ENCODE measurements at places on chromosomes 3 and 15.

DNA sequence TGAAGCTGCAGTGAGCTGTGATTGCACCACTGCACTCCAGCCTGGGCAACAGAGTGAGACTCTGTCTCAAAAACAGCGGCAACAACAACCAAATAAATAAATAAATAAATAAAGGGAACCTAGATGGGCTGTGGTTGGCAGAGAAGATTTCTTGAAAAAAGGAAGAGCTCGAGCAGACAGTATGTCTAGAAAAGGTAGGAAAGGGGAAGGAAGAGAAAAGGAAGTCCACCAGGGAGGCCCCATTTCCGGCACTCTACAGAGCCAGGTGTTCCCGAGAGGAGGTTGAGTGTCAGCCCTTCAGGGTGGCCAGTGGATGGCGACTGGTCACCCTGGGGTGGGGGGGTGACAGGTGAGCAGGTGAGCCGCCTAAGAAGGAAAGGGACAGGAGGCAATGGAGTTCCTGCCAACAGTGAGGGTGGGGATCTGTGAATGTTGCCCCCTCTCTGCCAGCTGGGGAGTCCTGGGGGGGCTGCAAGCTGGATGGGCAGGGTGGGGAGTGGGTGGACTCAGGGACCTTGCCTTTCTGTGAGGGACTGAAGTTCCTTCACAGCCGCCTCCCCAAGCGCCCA lies 14.8 kb downstream of the PAQR5 start:
- DNase-seq, result no peak

DNA sequence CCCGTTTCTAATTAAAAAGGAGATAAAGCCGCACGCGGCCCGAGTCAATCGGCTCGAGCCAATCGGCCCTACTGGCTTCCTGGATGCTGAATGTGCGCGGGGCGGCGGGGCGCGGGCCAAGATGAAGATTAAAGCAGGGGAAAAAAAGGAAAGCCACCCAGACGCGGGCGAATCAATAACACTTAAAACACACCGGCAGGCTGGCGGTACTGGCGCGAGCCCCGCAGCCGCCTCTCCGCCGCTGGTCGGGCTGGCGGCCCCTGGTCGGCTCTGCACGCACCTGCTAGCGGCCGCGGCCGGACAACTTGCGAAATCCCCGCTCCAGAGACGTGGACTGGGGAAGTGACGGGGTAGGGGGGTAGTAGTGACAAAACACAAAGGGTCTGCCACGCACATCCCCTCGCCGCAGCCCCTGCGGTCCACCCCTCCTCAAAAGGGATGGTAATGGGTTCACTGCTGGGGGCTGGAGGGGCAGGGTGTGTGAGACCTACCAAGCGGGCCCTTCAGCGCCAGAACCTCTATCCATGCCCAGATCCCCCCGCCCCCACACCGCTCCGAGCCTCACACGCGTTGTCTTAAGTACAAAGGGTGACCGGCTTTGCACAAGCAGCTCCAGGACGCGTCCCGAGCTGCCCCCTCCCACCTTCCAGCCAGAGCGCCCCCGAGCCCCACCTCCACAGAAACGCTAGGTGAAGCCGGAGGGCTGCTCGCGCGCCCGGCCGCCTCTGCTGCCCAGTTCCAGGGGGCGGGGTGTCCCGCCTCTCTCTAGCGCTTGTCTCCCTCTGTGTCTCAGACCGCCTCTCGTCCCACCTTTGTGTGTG lies 1.4 kb downstream of the WNT7A start:
- DNase-seq, result no peak

GRCh38 chr3:132563420-132564069 lies 33.5 kb upstream of the ACKR4 start:
- no peak for DNase-seq

GRCh38 chr15:67127331-67127664 lies 61.9 kb downstream of the SMAD3 start:
- no peak for DNase-seq

DNA sequence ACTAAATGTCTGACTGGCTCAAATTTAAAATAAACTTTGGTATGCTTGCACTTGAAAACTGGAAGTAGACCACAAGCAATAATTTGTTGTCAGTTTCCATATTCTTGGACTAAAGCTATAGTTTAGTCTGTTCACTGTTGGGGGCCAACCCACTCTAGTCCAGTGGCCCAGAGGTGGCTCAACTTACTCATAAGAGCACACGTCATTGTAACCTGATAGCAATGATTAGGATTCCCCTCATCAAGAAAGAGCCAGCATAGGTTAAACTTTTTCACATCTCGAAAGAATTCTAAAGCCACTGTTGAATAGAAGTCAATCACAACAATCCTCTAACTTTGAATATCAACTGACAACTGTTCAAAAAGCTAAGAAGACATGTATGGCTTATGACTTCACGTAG lies 147.0 kb downstream of the MEIS2 start:
- no peak for DNase-seq

- DNase-seq, result no peak
Observed at GRCh38 chr3:47961815-47962606, 54.2 kb downstream of the MAP4 start.

DNA sequence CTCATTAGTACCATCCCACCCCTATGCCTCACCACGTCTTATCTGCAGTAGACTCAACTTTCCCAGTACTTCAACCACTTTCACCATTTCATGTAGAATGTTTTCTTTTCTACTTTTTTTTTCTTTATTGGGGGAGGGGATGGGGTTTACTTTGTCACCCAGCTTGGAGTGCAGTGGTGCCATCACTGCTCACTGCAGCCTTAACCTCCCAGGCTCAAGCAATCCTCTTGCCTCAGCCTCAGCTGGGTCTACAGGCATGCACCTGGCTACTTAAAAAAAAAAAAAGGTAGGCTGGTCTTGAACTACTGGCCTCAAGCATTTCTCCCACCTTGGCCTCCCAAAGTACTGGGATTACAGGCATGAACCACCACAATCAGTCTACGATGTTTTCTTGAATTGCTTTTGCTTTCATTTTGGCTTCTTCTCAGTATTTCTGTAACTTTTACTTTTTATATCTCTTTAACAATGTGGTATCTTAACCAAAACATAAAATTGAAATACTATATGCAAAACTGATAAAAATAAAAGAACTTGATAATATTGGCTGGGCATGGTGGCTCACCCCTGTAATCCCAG lies 44.9 kb upstream of the CHL1 start:
- DNase-seq, result no peak

DNA sequence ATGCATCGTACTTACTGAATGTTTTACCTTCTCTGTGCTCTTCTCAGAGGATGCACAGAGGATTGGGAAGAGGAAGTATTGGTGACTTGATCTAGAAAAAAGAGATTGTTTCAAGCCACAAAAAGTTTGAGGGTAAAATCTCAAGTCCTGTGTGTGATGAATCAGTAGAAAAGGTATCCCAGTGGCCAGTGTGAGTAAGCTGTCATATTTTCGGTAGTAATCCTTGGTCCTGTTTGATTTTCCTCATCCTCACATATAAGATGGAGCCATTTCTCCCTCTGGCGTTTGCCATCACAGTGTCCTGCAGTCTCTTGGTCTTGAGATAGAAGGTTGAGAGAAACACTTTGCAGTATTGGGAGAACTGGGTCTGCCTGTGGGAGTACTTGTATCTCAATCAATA lies 166.8 kb downstream of the LPP start:
- no peak for DNase-seq

GRCh38 chr3:127151992-127152650 lies 40.8 kb upstream of the PRR23E start:
- DNase-seq, result no peak

DNA sequence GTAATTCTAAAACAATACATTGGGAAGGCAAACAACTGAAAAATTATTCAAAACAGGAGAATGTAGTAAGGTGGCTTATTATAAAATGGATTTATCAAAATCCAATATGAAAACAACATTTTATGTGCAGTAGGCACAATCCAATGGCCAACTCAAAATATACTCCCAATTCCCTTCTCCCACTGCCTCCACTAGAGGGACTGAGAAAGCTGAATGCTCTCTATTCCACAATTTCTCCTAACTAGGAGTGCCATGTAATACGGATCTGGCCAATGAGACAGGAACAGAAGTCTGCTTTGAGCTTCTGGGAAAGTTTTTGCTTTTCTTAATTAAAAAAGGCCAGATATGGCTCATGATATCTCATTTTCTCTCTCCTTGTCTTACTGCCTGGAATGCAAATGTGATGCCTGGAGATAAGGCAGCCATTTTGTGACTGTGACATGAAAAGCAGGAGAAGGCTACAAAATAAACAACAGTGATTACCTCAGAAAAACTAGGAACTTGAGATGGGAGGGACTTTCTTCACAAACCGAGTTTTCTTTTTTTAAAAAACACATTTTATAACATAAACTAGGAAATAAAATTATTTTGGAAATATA lies 18.8 kb upstream of the VGLL4 start:
- DNase-seq, result no peak

DNA sequence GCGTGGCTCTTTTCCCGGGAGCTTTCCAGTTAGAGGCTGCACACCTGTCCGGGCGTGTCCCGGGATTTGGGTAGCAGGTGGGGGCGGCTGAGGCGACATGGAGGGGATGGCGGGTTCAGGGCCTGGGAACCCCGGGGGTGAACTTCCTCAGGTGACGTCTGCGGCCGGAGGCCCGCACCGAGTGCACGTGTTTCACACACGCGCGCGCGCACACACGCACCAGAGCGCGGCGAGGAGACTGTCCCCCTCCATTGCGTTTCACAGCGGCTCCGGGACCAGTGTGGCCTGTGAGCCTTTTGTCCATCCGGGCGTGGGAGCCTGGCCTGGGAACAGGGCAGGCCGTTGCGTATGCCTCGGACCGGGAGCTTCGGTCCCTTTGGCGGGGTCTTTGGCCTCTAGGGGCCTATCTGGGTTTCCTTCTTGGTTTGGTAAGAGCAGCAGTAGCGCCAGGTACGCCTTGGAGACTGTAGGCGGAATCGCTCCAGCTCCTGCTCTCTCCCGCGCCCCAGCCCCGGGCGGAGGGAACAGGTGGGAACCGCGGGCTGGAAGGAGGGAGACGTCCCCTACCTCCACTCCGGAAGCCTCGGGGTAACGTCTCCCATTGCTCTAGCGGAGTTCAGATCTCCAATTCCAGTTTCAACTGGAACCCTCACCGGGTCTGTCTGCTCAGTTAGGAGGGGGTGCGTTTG lies 220.0 kb downstream of the MEIS2 start:
- no peak for DNase-seq

DNA sequence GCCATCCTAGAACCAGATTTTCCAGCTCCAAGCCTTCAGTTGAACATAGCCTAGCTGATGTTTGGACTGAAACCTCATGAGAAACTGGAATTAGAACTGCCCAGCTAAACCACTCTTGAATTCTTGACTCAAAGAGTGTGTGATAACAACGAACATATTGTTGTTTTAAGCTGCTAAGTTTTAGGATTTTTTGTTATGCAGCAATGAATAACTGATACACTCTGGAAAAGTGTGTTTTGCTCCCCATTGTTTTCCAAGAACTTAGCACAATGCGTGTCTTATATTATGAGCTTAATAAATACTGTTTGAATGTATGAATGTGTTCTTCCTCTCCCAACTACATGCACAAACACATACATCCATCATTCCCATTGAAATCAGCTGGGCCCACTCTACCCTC lies 379.6 kb downstream of the EDEM1 start:
- no peak for DNase-seq

DNA sequence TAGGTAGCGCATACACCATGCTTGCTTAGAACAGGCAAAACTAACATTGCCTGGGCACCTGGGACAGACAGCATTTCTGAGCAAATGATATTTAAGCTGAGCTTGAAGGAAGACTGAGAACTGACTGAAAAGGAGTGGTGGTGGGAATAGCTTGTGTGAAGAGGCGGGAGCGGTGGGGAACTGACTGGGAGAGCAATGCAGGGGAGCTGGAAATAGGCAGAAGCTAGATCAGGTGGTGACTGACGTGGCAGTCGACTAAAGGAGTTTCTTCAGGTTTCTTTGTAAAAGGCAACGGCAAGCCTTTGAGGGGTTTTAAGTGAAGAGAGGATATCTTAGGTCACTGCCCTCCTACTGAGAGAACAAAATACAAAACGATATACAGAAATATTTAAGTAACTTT lies 61.8 kb downstream of the NEO1 start:
- no peak for DNase-seq

GRCh38 chr3:23004971-23005370 lies 198.2 kb upstream of the UBE2E2 start:
- DNase-seq, result no peak

- no peak for DNase-seq
Observed at GRCh38 chr3:148227534-148227933, 470.2 kb upstream of the AGTR1 start.

GRCh38 chr3:14224895-14225294 lies 46.3 kb downstream of the LSM3 start:
- DNase-seq, result no peak

GRCh38 chr15:41256577-41257038 lies 25.5 kb downstream of the CHP1 start:
- DNase-seq, result no peak

- DNase-seq, result no peak
Observed at GRCh38 chr3:50333744-50334328, 5.8 kb upstream of the TUSC2 start.

DNA sequence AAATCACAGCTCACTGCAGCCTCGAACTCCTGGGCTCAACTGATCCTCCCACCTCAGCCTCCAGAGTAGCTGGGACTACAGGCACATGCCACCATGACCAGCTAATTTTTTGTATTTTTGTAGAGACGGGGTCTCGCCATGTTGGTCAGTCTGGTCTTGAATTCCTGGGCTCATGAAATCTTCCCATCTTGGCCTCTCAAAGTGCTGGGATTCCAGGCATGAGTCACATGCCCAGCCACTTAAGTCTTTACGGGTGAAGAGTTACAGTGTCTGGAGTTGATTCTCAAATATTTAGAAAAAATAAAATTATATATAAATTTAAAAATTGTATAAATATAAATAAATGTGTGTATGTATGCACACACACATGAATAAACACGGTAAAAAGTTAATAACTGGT lies 14.5 kb upstream of the KBTBD12 start:
- DNase-seq, result no peak

GRCh38 chr3:105051972-105052371 lies 314.7 kb upstream of the ALCAM start:
- no peak for DNase-seq

DNA sequence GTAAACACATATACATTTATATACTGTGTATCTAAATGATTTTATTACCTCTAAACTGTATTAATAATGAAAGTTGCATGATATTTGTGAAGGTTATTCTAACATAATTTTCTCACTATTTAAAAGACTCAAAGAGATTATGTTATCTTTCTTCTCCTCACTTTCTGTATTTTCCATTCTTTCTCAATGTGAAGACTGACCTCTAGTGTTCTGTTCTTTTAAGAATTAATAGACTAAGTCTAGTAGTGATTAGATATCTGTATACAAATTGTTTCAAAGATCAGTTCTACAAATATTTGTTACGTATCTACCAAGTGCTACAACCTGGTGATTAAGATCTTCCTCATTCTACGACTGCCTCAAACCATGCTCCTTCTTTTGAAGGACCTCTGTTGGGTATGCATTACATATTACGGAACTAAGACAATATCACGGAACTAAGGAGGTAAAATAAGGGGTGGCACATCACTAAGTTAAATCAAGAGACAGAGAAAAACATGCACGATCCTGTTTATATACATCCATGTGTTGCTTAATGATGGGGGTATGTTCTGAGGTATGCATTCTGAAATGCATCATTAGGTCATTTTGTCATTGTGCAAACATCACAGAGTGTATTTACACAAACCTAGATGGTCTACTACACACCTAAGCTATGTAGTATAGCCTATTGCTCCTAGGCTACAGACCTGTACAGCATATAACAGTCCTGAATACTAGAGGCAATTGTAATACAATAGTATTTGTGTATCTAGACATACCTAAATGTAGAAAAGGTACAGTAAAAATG lies 161.5 kb upstream of the KBTBD8 start:
- no peak for DNase-seq

Data from cerebellar cortex (tissue), 1 donor.